ENCODE measurements at places on chromosomes 16 and 17. TPM values are rescaled to one million over a fixed set of nuclear protein-coding genes. Genes with fewer than 3 reads are reported as not detected.

GRCh38 chr17:52546493-52546892 is 388.0 kb upstream of the CA10 start:
- no peak for DNase-seq

- no peak for DNase-seq
These were observed 159.5 kb downstream of the CCDC182 start for GRCh38 chr17:57585341-57586195.

DNA sequence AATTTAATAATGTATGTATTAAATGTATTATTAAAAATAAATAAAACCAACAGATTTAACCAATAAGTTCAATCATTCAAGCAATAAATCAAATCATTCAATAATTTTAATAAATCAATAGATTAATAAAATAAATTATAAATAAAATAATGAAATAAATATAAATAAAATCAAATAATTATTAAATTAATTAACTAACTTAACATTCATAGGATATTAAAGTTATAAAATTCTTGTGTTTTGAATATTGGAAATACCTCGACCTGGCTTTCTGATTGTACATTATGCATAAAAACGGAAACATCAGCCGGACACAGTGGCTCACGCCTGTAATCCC is 182.2 kb downstream of the BANP start:
- no peak for DNase-seq

- DNase-seq, result no peak
These were observed 759 bp upstream of the PAM16 start for GRCh38 chr16:4351880-4352279.

GRCh38 chr17:44935116-44935515 is 12.5 kb downstream of the KIF18B start:
- DNase-seq, result no peak

GPR139 gene
- polyA plus RNA-seq, result not detected

ZKSCAN2 gene
- polyA plus RNA-seq, result 1.0 TPM

RBFOX1 gene
- polyA plus RNA-seq, result 30.1 TPM

GAST gene
- polyA plus RNA-seq, result not detected
